ENCODE measurements at places on chromosomes 11 and 22.

- no peak for DNase-seq
Observed at GRCh38 chr11:704781-705645, 1.0 kb upstream of the EPS8L2 start.

DNA sequence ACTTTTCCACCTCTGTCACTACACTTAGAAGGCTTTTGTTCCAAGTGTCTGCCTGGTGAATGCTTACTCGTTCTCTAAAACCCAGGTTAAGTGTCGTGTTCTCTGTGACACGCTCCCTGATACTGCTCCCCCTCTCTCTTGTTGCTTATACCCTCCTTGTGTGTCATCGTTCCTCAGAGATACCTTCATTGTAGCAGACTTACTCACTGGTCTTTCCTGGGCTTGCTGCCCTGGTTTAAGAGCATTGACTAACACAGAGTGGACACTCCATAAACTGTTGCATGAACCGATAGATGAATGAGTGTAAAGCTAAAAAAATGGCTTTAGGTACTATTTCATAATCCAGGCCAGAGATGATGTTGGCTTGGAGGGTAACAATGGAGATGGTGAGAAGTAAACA is 171.3 kb downstream of the GRIK4 start:
- no peak for DNase-seq

- DNase-seq = no peak
Observed at GRCh38 chr11:36394926-36395325, 98.8 kb downstream of the PRR5L start.

DNA sequence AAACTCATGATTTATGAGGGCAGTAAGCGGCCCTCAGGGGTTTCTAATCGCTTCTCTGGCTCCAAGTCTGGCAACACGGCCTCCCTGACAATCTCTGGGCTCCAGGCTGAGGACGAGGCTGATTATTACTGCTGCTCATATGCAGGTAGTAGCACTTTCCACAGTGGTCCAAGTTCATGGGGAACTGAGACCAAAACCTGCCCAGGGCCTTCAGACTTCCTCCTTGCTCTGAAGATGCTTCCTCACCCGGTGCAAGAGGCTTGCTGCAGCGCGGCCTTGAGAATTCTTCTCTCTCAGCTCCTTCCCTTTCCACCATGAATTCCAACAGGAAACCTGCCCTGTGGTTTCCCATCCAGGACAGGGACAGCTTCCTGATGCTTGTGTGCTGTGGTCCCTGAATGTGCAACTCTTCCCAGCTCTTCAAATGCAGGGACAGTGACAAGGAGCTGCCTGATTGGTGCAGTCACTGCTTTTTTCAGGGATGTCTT is 53.9 kb downstream of the GGTLC2 start:
- DNase-seq = no peak

- no peak for DNase-seq
Observed at GRCh38 chr11:70734911-70735310, 336.6 kb downstream of the CTTN start.

DNA sequence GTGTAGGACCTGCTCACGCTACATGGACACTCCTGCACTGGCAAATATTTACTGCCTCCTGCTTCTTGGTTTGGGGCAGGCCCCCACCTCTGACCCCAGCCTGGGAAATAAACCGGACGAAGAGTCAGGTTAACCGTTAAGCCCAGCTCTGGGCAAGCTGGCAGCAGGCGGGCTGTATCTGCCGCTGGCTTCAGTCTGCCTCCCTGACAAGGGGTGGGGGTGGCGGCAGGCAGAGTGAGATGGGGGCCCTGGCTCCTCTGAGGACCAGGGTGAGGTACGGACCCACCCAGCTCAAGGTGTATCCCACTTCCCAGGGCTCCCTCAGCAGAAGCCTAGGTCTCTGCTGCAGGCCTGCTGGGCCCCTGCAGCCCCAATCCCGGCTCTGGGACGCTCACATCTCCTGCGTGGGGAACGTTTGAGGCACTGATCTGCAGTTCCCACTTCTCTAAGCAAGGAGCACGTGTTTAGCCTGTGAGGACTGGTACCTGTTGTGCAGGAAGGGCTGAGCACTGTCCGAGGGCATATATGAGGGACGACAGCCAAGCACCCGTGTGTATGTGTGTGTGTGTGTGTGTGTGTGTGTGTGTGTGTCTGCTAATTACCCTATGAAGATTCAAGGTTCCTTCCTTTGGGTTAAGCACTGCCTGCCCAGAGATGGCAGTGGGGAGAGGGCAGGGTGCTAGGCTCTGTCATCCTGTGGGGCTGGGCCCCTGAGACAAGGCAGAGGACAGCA is 1.1 kb upstream of the LRRC75B start:
- DNase-seq = no peak

DNA sequence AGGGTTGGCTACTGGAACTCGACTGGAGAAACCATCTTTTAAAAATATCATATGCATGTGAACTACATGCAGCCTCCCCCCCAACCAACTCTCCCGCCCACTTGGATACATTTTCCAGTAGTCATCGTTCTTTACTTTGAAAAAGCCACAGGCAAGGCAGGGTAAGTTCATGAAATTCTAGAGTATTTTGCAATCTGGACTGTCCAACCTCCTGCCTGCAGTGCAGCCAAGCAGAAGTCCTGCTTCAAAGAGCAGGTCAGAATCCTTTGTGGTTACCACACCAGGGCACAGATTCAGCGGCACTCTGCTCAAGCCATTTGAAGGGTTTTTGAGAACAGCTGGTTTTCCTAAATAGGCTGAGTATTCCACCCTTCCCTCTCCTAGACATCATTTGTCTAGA is 12.1 kb downstream of the ELF5 start:
- DNase-seq = no peak

DNA sequence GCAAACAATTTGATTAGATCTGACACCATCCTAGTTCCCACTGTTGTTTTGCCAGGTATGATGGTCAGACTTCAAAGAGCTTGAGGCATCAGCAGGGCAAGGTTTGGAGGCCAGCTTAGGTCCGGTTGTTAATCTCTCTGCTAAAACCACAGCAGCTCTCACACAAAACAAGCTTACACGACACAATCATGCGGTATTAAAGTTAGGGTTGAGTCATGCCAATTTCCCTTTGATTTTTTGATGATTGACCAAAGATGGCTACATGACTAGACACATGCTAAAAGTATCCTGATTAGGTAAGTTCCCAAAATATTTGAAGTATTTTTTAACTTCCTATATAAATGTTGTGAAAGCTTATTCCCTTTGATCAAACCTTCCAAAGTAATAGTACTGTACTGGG is 145.9 kb downstream of the ELP4 start:
- no peak for DNase-seq
